HFFc6 (cell line): ENCODE measurements at places on chromosomes 11 and 22.
A peak's percentile ranks its signal among the peaks of the same experiment; 100 is the strongest.

DNA sequence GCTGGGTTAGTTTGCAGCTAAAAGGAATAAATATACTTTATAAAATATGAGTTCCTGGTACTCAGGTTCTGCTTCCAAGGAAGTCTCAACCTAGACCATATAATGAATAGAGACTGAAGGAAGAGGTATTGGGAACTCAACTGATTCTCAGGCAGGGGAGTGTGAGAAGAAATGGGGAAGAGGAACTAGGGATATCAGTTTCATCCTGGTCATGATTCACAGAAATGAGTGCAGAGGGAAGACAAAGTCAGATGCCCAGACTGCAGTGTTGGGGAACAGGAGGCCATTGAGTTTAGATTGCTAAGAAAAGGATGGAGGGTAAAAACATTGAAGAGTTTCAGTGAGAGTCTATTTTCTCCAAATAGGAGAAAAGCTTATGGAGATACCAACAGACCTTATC lies 28.8 kb downstream of the PLAAT5 start:
- DNase-seq = no peak

GRCh38 chr11:86247608-86248007 lies 3.1 kb downstream of the EED start:
- DNase-seq = no peak

DNA sequence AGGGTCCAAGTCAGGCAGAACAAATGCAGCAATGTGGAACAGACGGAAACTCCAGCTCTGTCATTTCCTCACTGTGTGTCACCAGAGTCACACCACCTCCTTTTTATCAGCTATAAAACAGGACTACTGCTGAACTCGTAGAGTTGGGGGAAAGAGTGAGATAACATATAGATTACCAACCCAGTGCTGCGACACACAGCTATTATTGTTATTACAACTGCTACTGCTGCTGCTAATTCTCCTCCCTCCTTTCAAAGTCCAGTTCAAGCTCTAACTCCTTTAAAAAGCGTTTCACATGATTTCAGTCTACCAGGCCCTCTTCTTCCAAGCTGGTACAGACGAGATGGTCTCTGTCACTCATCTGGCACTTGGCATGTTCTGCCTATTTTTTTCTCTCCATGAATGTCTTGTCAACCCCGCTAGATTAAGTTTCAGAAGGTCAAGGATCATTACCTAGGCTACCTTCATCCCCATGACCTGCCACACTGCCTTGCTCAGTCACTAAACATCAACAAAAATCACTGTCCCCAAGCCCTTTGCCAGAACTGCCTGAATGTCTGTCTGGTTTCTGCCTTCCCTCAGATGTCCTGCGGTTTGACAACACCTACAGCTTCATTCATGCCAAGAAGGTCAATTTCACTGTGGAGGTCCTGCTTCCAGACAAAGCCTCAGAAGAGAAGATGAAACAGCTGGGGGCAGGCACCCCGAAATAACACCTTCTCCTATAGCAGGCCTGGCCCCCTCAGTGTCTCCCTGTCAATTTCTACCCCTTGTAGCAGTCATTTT lies 3.7 kb upstream of the MTFP1 start:
- DNase-seq = no peak

DNA sequence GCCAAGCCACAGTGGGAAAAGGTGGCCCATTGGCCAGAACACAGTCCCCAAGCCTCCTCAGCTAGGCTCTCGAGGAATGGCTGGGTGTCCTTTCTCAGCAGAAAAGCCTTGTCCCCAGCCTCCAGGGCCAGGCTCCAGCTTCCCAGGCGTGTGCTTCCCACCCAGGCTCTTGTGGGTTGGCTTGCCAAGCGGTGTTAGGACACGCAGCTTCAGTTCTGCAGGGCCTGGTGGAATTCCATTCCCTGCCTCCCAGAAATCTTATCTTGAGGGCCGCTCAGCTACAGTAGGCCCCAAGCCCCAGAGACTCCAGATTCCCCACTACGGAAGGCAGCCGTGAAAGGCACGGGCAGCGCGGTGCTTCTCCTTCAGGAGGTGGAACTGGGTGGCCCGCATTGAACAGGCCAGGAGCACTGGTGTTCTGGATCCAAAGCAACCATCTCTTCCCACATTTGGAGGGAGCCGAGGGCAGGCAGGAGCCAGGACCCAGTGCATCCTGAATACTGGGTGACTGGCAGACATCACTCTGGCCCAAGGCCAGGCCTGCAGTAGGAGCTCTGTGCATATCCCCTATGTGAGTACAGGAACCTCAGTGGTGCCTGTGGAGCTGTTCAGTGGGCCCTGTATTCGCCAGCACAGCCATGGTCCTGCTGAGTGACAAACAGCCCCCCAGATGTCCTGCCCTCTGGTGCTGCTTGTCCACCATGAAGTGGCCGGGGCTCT lies 16.7 kb upstream of the KCNQ1OT1 start:
- no peak for DNase-seq

DNA sequence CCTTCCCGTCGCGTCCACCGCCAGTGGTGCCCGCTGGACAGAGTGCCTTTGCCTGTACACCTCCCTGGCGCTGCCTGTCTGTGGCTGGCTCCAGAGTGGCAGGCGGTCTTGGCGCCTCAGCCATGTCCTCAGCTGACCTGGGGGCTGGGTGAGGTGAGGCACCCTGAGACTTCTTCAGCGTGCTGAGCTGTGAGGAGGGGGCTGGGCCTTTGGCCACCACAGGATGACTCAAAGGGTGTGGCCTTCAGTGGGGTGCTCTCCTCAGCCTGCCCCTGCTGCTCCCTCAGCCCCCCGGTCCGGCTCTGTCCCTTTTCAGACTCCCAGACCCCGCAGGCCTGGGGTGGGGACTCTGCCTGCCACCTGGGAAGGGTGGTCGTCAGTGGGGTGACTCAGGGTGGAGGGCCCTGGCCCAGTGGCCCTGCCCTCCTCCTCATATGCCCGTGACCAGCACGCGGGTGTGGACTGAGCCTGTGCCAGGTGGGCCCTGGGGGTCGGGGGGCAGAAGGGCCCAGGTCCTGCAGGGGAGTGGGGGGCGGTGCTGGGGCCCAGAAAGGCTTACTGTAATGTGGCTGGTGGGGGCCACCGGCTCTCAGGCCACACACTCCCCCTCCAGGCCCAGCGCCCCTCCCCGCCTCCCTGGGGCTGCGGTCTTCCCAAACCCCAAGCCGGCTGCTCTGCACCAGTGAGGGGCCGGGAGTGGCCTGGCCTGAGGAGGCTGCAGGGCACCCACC lies 15.9 kb downstream of the CRELD2 start:
- no peak for DNase-seq

DNA sequence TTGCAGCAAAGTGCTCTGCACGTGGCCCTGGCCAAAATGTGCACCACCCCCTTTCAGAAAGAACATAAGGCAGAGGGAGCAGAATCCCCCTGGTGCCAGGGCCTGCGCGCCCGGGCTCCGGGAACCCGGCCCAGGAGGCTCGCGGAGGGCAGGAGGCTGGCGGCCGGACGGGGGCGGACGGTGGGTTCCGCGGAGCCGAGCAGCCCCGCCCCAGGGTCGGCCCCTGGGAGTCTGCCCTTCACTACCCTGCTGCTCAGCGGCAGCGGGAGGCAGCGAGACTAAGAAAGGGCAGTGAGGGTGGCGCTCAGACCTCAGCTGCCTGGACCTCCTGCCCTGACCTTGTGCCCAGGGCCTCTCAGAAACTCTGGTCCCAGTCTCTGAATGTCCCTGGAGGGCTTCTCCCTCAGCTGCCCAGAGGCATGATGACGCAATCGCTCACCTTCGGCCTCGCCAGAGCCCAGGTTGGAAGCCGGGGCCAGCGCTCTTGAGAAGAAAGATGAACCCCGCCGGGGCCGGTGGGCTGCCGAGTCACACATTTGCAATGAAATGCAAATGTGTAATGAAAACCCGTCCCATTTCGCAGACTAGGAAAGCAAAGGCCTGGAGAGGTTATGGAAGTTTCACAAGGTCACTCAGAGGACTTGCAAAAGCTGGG lies 1.1 kb upstream of the CLMP start:
- no peak for DNase-seq

- peak; percentile 11 for DNase-seq
Observed at GRCh38 chr11:11577251-11577855, 44.5 kb downstream of the GALNT18 start.

DNA sequence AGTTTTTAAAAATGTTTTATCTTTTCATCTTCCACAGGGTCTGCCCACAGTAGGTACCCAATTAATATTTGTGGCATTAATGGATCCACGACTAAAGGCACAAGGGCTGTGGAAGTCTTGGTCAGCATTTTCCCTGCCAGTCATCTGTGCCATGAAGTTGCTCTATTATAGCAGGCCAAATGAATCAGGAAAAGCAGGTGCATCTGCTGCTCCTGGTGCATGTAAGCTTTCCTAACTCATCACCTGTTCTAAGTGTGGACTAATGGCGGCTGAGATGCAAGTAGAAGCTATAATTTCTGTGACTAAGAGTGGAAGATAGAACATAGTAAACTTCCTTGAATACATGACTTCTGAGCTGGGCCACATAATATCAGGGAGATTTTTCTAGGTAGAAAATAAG lies 182.5 kb upstream of the TENM4 start:
- no peak for DNase-seq

- DNase-seq = peak; percentile 74
Observed at GRCh38 chr11:123590296-123590912, 64.0 kb downstream of the SCN3B start.

DNA sequence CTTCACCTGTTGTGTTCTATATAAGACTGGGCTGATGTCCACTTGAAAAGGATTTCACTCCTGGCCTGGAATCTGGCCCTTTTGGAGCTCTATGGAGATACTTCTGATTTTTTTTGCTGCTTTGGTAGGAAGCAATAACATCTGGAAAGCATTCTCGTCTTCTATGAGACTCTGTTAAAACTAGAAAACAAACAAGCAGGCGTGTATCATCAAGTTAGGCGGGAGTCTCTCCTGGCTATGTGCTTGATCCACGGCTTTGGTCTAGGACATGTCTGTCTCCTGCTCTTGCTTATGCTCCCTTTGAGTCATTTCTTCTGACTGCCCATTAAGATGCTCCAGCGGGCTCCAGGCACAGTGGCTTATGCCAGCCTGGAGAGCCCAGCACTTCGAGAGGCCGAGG lies 121.4 kb upstream of the TTC12 start:
- DNase-seq = no peak

DNA sequence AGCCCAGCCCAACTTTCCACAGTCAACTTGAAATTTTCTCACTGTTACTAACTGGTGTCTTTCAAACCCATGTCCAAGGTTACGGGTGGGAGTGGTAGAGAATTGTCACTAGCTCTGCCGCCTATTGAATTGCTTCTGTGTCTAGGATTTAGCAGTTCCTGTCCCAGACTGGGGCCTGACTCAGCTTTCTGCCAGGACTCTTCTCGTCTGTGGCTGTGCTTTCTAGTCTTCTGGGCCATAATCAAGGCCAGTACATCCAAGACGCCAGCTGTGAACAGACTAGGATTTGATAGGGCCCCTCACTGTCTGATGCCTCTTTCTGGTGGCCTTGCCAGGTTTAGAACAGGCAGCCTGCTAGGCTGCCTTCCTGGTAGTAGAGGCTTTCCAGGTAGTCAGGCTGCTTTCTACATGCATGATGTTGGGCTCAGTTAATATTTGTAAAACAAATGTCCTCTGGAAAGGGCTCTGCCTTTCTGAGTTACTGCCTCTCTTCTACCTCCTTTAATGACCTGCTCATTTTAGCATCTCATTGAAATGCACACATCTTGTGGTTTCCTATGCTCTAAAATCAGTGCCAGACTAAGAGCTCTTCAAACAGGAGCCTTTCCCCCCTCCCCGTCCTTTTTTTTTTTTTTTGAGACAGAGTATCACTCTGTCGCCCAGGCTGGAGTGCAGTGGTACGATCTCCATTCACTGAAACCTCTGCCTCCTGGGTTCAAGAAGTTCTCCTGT lies 13.1 kb upstream of the HIKESHI start:
- no peak for DNase-seq

- DNase-seq = no peak
Observed at GRCh38 chr11:124872280-124872679, 7.0 kb downstream of the ROBO3 start.

DNA sequence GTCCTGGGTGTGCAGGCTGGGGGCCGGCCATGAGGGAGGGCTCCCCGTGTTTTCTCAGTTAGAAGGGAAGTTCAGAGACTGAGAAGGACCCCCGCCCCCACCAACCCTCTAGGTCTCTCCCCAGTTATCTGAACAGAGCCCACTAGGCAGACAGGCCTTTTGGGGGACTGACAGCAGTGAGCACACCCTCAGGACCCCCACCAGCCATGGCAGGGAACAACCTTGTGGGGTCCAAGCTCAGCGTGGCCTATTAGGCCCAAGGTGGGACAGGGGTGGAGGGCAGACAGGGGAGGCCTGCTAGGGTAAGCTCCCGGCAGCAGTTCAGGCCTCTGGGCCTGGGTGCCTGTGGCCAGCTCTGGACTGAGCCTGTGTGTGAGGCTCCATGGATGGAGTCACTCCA lies 5.6 kb downstream of the LRRC75B start:
- DNase-seq = no peak

DNA sequence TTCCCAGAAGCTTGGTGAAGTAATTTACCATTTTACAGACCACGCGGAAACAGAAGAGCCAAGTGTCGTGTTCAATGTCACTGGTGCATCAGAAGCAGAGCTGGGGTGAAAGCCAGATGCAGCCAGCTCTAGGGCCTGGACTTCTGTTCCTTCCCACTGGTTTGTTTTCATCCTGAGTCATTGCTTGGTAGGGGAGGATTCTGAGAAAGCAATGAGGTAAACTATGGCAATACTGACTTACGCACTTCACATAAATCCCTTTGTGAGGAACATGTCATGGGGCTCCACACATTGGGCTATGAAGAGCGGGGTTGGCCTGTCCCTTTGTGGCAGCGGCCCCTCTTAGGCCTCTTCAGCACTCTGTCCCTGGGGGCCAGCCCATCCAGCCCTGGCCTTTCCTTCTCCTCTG lies 52.4 kb upstream of the RBFOX2 start:
- peak; percentile 60 for DNase-seq

- DNase-seq = no peak
Observed at GRCh38 chr11:105324156-105324555, 184.6 kb upstream of the CARD18 start.

DNA sequence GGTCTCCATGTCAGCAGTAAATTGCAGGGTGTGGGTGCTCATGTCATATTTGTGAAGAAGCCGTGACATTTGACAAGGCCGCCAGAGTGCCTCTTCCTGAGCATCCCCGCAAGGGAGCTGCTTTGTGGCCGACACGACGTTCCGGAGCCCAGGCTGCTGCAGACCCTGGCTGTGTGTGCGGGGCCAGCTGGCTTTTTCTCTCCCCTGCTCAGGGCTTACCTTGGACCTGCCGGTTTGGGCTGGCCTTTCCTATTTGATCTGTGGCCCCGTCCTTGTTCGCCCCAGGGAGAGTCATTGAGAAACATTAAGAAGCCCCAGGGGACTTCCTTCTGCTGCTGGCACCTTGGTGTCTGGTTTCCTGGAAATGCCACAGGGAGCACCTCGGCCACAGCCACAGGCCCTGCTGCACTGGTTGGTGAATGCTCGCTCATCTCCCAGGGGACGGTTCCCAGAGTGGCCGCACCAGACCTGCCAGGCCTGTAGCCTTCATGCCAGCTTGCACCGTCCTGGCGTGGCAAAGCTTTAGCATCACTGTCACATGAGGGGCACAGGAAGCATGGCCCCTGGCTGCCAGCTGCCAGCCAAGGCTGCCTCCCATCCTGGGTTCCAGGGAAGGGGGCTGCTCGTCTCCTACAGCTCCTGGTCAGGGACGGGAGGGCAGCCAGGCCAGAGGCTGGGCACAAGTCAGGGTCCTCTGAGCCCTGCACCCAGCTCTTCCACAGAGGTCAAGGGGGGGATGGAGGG lies 5.4 kb downstream of the GRK2 start:
- DNase-seq = no peak
